ENCODE measurements at places on chromosomes 16 and 17.

DNA sequence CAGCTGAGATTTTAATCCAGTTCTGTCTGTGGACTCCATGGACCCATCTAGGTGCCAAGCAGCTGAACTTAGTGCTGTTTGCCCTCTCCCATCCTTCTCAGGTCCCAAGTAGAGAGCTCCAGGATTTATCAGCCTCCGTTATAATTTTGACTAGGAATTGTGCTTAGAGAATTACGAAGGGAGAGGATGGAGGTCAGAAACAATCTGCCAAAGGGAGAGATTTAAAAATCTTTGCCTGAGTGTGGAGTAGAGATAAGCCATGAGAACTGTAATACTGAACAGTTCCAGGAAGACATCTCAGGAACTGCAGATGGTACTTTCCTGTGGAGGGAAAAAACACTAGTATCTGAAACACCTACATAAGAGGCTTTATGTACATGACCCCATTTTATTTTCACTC, 27.0 kb downstream of the CEP95 start:
- no peak for DNase-seq

GRCh38 chr16:85192238-85193114, 80.2 kb upstream of the CIBAR2 start:
- DNase-seq, result no peak

- peak; percentile 29 for DNase-seq
These were observed 3.1 kb downstream of the MMP15 start for GRCh38 chr16:58028541-58029070.

DNA sequence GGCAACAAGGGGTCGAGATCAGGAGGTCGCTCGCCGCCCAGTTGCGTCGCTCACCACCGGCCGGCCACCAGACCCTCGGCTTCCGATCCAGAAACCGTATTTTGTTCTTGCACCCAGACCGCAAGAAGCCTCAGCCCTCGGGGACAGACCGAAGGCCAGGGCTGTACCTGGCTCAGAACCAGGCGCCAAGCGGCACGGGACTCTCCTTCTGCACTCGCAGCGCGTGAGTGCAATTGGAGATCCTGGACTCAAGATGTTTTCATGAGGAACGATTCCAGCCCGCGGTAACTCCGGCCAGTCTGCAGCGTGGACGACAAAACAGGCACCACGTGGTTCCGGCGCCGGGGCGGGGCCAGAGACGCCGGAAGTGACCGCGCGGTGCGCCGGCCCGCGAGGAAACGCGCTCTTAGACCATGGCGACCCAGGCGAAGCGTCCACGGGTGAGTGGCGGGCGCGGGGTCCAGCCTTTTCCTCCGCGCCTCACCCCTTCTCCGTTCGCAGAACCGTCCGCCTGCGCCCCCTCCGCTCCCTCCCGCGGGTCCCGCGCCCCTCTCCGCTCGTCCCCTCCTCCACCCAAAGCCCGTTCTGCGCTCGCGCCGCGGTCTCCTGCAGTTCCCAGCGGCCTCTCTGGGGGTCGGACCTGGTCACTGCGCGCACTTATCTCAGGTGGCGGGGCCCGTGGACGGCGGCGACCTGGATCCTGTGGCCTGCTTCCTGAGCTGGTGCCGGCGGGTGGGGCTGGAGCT, at the start of gene SETD6:
TSS of gene SETD6 (plus strand) at position 393 of the 746 bp plus-strand sequence. CDS start at position 414, 21 bp downstream.
- DNase-seq, result peak; percentile 93

All from right hindlimb (tissue), 1 donor.